ENCODE measurements at places on chromosomes 5 and 9. TPM values are rescaled to one million over a fixed set of nuclear protein-coding genes. Genes with fewer than 3 reads are reported as not detected.

DNA sequence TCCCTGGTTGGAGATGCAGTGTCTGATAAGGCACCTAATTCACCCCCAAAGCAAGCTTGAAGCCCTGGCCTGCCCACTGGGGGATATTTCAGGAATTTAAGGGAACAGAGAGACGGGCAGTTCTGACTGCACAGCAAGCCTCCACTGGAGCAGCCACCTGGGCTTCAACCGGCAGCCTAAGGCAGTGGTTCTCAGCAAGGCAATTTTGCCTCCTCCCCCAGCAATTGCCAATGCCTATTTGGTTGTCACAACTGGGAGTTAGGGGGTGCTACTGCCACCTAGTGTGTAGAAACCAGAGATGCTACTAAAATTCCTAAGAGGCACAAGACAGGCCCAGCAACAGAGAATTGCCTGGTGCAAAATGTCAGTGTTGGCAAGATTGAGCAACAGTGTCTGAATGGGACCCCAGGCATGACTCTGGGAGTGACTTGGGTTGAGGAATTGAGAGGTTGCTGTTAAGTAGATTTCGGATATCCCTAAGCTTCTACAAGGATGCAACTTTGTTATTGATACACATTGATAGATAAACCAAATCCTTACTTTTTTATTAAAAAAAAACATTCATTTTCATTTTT, 58.7 kb upstream of the CTSL start:
- no peak for DNase-seq

GRCh38 chr5:16936150-16936988, at the start of gene MYO10:
Gene MYO10 (minus strand): TSS chr5:16936288. CDS start chr5:16935808, 480 bp downstream.
- peak; percentile 60 for DNase-seq

DNA sequence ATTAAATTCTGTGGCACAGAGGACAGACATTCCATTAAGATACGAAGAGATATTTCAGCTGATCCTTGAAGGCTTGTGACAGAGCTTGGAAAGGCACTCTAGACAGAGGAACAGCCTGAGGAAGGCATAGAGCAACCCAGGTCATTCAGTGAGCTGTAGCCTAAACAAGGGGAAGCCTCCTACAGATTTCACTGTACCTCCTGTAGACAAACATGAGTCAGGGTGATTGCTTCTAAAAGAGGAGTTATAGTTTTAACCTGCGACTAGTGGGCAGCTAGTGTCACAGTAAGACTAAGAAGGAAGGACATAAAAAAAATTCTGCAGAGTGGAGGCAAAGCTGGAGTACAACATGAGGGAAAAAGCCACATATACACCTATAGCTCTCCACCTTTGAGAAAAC, 43.5 kb upstream of the ANKDD1B start:
- DNase-seq = no peak

GRCh38 chr5:154176181-154176580, 14.4 kb upstream of the GALNT10 start:
- no peak for DNase-seq

DNA sequence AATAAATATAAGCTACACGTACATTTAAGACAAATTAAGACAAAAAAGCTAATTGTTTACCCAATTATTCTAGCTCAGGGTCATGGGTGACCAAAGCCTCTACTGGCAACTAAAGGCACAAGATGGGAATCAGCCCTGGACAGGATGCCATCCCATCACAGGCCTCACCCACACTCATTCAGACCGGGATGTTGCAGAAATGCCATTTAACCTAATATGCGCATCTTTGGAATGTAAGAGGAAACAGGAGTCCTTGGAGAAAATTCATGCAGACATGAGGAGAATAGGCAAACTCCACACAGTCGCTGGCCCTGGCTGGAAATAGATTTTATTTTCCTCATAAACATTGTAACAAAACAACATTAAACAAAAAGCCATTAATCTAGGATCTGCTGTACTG, 2003.8 kb upstream of the CDH9 start:
- DNase-seq = no peak

DNA sequence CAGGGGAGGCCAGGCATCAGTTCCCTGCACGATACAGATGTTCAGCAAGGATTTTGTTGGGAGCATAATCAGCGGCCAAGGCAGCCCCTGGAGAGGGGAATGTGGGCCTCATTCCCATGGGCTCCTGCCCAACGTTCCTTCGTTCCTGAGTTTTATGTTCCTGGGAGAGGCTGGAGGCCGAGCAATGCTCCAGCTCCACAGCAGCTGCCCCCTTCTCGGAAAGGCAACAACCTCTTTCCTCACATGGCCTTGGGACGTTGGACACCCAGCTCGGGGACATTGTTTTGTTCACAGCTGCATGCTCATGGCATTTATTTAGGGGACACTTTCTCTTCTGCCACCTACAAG, 63.8 kb upstream of the COL15A1 start:
- no peak for DNase-seq

DNA sequence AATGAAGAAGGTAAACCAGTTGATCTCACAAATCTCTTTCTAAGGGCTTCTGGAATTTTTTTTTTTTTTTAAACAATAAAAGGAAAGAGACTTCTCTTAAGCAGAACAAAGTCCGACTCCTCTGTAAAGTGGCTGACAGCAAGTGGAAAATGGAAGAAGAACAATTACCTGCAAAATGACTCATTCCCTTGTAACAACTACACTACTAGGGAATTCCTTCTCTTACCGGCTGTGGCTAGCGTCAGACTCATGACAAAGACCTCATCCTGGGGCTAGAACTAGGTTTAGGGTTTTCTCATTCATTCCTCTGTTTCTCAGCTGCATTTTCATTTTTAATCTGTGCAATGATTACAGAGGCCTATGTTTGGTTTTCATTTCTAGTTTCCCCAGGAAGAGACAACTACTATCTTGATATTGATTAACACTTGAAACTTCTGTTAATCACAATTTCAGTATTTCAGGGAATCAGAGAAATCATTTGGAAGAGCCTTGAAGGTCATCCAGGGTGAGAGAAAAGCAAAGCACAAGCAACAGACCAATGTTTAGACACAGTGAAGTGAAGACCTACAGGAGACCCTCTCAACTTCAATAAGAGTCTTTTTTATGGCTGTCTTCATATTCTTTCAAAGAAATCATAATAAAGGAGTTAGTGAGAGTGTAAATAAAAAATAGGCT, 437.9 kb downstream of the RAB3C start:
- no peak for DNase-seq

DNA sequence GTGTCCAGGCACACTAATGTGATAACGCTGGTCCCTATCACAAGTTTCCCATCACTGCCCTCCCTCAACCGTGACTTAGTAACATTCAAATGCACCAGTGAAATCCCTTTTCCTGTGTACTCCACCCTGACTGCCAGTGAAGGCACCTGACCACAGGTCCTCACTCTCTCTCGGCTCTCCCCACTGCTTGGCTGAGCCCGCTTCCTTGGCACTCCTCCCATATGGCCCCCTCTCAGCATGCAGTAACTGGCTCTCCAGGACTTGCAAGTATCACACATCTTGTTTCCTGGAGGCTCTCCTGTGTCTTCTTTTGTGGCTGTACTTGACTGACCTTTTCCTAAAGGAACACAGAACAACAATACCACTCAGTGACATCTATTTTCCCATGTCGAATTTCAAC, 292.0 kb upstream of the ZNF608 start:
- DNase-seq = no peak

DNA sequence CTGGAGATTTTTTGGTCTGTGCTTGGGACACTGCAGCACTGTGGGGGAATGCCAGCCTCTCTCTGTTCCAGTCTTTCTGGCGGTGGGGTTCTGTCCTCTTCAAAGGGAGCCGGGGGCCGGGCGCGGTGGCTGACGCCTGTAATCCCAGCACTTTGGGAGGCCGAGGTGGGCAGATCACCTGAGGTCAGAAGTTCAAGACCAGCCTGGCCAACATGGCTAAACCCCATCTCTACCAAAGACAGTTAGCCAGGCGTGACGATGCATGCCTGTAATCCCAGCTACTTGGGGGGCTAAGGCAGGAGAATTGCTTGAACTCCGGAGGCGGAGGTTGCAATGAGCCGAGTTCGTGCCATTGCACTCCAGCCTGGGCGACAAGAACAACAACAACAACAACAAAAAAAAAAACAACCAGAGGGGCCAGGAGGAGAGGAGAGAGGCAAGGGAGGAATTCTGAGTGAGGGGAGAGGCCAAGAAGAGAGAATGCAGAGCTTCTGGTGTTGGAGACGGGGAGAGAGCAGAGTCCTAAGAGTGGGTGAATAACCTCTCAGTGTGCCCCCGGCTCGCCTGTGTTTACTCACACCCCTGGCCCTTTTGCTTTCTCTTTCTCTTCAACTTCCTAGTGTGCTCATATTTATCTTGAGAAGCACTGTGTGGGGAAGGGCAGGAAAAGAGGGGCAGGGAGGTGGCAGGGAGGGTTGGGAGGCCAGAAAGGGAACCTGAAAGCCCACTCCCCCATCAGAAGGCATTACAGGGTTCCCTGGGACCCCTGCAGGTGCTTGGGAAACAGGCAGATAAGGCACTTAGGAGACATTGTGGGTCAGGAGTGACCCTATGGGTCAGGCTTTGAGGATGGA, 3.2 kb upstream of the SET start:
- DNase-seq = peak; percentile 66

DNA sequence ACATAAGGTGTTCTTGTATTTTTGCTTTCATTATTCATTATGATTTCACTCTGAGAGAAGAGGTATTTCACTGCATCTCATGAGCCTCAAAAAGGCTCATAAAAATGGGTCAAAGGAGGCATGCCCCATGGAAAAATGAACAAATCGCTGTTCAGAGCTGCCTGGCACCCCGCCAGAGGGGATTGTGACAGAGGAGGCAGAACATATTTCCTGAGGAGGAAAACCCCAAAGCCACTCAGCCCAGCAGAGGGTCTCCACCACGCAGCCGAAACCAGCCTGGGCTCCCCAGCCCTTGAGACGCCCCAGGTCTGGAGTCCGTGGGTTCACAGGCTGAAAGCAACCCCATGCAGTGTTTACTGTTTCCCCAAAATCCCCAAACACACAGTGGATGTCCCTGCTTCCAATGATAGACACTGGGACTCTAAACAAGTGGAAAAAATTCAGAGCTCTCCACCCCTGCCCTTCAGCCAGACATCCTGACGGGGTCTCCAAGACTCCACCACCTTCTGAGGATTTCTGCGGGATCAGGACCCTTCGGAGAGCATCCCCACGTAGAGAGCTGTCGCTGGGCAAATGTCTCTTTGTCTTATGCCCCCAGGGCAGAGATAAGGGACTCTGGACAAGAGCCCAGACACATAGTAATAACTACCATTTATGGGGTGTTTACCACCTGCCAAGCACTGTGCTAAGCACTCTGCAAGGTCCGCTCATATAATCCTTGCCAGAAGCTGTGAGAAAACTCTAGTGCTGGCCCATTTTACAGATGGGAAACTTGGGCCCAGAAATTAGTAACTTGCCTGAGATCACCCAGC, 122.3 kb downstream of the PAX5 start:
- DNase-seq = no peak

DNA sequence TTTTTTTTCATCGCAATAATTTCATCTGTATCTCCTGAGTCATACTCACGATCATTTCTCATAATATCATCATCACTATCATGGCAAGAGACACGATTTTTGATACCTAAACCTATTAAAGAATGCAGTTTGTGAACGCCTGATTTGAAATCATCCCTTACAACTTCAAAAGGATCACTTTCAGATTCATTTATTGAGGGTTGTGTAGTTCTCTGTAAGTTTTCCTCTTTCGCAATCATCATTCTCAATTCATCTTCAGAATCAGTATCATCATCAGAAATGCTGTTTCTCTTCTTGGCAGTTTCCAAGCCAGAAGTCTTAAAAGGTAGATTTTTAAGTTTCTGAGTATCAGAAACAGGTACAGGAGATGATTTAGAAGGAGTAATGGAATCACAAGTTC, 9.7 kb downstream of the NOL8 start:
- DNase-seq = no peak

GRCh38 chr5:33890131-33891032, 1.4 kb downstream of the ADAMTS12 start:
- no peak for DNase-seq

- no peak for DNase-seq
These were observed 97.7 kb upstream of the SLC12A2 start for GRCh38 chr5:127985811-127986325.

DNA sequence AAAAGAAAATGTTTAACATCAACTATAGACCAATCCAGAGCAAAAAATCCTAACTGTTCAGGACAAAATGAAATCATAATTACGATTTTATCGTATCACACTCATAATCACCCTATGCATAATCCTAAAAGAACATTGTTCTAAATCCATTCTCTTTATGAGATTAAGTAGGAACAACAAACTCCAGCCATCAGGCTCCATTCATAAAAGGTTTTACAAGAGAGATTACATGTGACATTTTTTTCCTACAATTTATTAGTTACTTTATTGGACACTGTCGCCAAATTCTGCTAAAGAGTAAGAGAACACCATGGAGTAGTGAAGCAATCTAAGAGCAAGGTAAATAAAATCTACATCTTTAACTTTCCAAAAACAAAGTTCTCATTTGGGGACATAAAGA, 198.0 kb downstream of the BNC2 start:
- no peak for DNase-seq

- DNase-seq = no peak
These were observed 25.2 kb upstream of the ASPN start for GRCh38 chr9:92507496-92507895.

GRCh38 chr5:111511831-111512374, 432 bp downstream of the STARD4 start:
- DNase-seq = peak; percentile 43

DNA sequence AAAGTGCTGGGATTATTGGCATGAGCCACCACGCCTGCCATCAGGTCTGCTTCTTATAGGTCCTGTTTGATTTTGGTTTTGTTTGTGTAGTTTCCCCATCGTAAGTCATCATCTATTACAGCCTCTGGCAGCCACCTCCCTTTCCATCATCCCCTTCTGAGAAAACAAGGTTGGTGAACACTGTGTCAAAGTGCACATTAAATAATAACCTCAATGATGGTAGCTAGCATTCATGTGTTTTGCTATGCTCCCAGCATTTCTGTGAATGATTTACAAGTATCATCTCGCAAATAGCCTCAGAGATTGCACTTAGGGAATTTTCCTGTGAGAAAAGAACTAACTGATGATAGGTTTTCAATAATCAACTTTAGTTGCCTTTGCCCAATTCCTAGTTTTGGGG, 9.9 kb downstream of the PRUNE2 start:
- DNase-seq = no peak

The MPDZ gene
- not detected for total RNA-seq

The SMIM33 gene
- total RNA-seq = 0.32 TPM

The ACSL6 gene
- total RNA-seq = 21.5 TPM

The GLIPR2 gene
- total RNA-seq = 67.8 TPM

The SSBP2 gene
- 26.7 TPM for total RNA-seq

The GPR151 gene
- total RNA-seq = not detected

The CCDC192 gene
- not detected for total RNA-seq
